ENCODE measurements at places on chromosomes 2 and 18. TPM values are rescaled to one million over a fixed set of nuclear protein-coding genes. Genes with fewer than 3 reads are reported as not detected.

Gene SF3B1
- total RNA-seq, result 253 TPM

- DNase-seq, result no peak
Observed at GRCh38 chr18:28108814-28109213, 68.1 kb downstream of the CDH2 start.

Gene COLEC12
- not detected for total RNA-seq

DNA sequence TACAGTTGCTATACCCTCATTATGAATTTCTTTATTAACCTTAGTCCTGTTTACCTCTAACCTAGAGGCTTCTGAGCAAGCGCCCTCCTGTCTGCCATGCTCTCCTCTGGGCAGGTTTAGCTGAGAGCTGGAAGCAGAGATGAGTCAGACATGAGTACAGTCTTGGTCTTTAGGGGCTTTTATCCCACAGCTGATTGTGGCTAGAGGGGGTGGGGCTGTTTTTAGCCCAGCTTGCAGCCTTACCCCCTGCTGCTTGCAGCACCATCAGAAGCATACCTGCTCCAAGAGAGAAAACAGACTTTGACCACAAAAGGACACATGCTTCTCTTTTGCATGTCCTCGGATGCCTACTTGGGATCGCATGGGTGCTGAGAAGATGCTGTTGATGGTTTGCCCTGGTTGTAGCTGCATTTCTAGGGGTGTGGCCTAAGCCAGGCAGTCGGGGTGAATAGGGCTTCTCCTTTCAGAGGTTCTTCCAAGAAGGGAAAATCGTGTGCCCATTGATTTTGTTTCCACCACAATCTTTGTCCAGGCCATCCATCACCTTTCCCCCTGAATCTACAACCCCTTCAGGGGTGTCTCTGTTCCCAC is 115.0 kb upstream of the LGALSL start:
- DNase-seq, result peak; percentile 81

GRCh38 chr2:193382583-193382982 is 1187.8 kb upstream of the TMEFF2 start:
- no peak for DNase-seq

DNA sequence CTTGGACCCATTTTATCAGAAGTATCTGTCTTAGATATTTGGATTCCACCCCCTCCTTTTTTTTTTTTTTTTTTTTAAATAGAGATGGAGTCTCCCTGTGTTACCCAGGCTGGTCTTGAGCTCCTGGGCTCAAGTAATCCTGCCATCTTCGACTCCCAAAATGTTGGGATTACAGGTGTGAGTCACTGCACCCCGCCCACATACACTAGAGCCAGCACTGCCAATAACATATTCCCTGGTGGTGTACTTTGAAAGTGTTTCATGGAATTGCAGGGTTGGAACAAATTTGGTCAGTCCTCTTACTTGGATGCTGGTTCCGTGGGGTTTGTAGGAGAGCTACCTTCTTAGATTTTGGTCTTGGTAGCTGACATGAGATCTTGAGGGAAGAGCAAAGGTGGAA is 15.0 kb downstream of the PDCL3 start:
- DNase-seq, result no peak

DNA sequence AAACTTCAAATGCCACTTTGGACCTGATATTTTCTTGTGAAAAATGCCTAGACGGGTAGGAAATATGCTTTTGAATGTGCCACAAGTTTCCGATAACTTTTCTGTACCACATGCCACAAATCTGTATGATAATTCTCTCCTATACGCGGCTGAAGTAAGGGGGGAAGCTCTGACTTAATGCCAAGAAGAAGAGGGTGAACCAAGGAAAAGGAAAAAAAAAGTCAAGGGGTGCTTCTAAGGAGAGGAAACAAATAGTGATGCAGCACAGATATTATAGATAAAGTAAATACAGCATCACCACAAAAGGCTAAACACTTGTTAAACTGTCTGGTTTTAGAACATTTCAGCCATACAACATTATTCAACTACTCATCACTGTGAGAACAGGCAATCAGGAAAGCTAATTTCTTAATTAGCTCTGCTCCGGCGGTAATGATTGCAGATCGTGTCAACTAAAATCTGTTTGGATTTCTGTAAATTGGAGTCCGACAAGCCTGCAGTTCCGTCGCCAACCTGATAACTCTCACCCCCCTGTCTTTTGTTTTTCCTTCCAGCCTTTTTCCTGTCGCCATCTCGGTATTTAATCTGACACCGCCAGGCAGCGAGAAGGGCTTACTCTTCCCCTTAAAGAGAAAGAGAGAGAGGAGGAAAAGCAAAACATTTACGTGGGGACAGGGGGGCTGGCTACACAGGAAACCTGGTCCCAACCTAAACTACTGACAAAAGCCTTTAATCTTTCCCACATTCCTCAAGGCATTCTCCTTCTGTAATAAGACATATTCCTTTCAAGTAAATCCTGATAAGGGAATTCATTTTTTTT is 67.5 kb downstream of the ZEB2 start:
- DNase-seq, result no peak

- peak; percentile 51 for DNase-seq
Observed at GRCh38 chr2:105777031-105777482, 32.3 kb downstream of the NCK2 start.

- DNase-seq, result no peak
Observed at GRCh38 chr2:240494194-240494793, 58.8 kb downstream of the GPC1 start.

- no peak for DNase-seq
Observed at GRCh38 chr2:192993059-192993458, 798.3 kb upstream of the TMEFF2 start.

GRCh38 chr18:21991081-21991534 is 178.3 kb upstream of the GATA6 start:
- no peak for DNase-seq

DNA sequence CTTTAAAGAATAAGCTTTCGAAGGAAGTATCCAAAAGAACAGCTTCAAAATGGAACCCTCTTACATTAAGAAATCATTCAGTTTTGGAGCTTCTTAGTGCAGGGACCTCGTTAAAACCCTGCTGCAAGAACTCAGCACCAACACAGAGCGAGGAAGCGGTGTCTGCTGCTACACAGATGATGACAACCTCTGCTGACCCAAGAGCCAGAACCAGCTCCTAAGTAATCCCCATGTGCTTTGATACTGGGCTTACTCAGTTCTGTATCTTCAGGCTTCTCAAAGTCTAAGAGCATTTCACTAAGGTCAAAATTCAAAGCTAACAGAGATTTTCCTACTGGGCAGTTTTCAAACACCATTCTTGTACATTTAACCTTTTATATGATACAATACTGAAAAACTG is 194.6 kb downstream of the STK39 start:
- no peak for DNase-seq

Gene STARD6
- not detected for total RNA-seq

DNA sequence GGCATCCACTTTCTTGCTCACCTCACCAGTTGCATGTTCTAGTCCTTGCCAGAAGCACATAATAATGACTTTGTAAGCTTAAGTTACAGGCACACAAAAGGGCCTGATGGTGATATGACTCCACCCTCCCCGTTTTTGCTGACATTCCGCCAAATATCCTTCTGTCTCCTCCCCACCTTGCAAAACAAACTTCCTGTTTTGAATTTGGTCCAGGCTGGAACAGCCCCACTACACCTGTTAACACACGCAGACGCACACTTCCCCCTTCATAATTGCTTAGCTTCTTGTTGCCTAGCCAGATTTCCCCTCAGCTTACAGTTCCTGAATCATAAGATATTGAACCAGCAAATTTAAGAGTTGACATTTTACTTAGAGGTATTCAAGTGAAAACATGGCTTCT is at the start of gene MGAT5:
MGAT5 (plus strand) TSS at position 269 of the 400 bp plus-strand sequence. CDS start 332 bp downstream, outside the sequence.
- DNase-seq, result no peak

DNA sequence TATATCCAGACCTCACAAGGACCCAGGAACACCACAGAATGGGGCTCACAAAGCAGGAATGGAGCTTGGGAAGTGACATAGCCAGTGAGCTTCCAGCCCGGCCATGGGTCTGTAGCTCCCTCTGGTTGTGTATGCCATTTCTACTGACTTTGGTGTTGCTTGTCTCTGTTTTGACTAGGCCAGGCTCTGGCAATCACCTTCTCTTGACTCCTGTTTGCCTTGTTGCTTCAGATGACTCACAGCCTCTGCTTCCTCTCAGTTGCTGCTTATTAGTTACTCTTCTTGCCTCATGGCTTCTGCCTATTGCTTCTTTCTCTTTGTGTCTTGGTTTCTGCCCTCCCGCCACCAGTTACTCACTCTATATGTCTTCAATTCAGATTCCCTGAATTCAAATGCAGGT is 15.8 kb upstream of the IER3IP1 start:
- DNase-seq, result peak; percentile 5

- DNase-seq, result no peak
Observed at GRCh38 chr2:152518641-152519580, 183.9 kb downstream of the FMNL2 start.

DNA sequence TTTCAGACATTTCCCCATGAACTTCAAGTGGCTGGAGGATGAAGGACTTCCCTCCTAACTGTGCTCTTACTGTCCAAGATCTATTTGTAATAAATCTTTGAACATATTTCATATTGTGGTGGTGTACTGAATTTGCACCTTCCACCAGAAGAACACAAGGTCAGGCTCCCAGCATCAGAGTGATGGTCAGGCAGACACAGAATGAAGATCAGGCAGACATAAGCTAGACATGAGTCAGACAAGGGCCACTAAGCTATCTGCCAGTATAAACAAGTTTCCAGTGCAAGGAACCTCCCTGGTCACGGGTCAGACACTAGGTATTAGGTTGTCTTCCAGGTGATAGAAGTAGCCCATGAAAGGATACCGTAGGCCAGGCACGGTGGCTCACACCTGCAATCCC is 20.0 kb downstream of the AQP12B start:
- no peak for DNase-seq

- no peak for DNase-seq
Observed at GRCh38 chr18:11741505-11742145, 52.6 kb downstream of the GNAL start.

DNA sequence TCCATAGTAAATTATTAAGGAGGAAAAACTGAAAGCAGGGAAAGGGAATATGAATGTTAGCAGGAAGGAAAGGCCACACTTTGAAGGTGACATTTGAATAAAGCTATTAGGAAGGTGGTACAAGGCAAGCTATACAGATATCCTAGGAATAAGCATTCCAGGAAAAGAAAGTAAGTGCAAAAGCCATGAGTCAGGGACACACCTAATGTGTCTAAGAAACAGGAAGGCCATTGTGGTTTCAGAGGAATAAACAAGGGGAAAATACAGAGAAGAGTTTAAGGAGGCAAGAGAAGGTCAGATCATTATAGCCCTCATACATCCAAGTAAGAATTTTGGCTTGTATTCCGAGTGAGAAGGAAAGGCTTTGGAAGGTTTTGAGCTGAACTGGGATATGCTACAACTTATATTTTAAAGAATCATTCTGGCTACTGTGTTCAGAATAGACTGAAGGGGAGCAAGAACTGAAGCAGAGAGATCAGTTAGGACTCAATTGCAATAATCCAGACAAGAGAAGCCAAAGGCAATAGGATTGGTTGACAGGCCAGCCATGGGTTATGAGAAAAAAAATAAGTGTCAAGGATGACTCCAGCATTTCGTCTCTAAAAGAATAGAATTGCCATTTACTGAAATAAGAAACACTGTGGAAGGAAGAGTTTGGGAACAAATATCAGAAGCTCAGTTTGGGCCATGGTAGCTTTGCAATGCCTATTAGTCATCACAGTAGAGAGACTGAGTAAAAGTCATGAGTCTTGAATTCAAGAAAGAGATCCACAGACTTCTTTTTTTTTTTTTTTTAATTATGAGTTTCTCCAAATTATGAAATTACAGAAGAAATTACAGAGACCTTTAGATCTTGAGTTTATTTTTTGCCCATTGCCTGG is 11.3 kb downstream of the RAD51AP2 start:
- DNase-seq, result no peak
